ENCODE measurements at places on chromosomes 1 and 21. TPM values are rescaled to one million over a fixed set of nuclear protein-coding genes. Genes with fewer than 3 reads are reported as not detected.

DNA sequence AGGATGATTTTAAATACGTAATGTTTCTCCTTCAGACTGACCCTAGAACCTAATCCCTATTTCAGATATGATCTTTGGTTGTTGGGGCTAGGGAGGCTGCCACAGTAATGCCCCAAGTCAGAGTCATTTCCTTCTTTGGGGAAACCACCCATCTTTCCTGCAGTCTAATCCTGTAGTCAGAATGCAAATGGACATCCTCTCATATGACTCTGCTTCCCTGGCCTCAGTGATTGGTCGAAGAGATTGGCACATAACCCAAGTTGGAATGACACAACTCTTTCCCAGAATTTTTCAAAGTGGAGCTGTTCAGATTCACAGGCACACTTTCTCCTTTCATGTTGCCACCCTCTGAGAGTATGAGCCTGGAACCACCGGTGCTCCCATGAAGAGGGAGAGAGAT is 58.8 kb upstream of the ZNF644 start:
- no peak for DNase-seq

DNA sequence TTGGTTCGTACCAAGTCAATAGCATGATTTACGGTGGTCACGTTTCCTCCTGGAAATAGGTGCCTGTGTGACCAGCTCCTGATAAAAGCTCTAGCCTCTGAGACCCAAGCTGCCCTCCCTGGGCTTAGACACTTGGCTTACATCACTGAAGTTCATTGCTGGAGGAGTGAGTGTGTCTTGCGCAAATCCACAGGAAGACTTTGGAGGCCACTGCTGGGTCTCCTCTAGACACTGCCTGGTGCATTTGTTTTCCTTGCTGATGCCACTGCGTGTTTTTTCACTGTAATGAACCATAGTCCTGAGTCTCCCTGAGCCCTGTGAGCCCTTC is 230.6 kb downstream of the DSCAM start:
- no peak for DNase-seq

- no peak for DNase-seq
Observed at GRCh38 chr1:16158025-16158424, 2.2 kb upstream of the EPHA2 start.

- no peak for DNase-seq
Observed at GRCh38 chr1:54808443-54809207, 7.5 kb upstream of the TTC22 start.

DNA sequence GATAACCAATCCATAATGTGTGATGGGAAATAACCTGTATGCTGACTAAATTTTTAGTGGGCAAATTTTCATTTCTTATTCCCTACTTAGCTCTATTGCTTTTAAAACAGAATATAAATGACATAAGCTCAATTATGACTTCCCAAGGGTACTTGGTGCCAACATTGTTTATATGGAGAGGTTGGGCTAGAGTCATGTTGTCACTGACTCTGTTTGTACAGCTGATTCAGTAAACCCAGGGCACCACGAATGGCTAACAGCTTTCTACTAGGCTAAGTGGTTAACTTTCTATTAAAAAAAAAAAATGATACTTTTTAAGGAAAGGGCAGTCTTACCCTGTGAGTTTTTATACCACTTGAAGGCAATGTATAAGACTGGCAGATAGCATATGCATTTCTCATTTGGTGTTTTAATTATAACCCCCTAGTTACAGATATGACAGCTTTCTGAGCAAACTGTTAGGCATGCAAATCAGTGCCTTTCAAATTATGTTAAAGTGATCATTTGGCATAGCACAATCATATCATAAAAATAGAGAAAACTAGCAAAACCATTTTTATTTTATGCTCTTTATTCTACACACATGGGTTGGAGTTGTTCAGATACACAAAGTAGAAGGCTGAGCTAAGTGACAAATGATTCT is 147.1 kb downstream of the DNM3 start:
- no peak for DNase-seq

DNA sequence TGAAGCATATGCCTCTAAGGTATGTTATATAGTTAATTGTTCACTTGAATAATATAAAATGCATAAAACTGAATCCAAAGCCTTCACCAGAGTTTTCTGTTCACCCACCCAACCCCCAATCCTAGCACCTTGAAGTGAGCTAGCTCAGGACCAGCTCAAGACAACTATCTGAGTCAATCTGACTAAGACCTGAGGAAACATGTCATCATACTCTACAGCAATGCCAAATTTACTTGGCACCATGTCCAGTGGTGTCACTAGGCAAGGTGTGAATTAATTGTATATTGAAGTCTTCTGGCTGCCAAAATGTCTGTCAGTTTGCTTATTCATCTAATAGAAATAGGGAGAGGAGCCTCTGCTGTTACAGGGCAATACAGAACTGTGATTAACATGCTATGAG is 3.8 kb downstream of the DNASE2B start:
- no peak for DNase-seq

PTPRF gene
- total RNA-seq, result 43.6 TPM

LCE1C gene
- total RNA-seq, result not detected

CFHR2 gene
- not detected for total RNA-seq

COL6A1 gene
- 1,564 TPM for total RNA-seq

SMIM1 gene
- total RNA-seq, result not detected

SPRR2E gene
- not detected for total RNA-seq

KIAA1614 gene
- total RNA-seq, result 21.9 TPM
